ENCODE measurements at places on chromosomes 3 and 15. TPM values are rescaled to one million over a fixed set of nuclear protein-coding genes. Genes with fewer than 3 reads are reported as not detected.

DCBLD2 gene
- 199 TPM for total RNA-seq

LZTFL1 gene
- 17.2 TPM for total RNA-seq

ST3GAL6 gene
- total RNA-seq, result not detected

SLCO2A1 gene
- not detected for total RNA-seq

HHLA2 gene
- not detected for total RNA-seq

CAND2 gene
- total RNA-seq, result 8.2 TPM

EEF1AKMT4 gene
- 4.6 TPM for total RNA-seq

MUC13 gene
- 0.22 TPM for total RNA-seq

GOLGA8R gene
- 0.38 TPM for total RNA-seq

C3orf85 gene
- not detected for total RNA-seq

GOLGA8K gene
- not detected for total RNA-seq

KLHL40 gene
- total RNA-seq, result not detected

GRCh38 chr15:64845183-64845611, 3.5 kb downstream of the PLEKHO2 start:
- DNase-seq, result no peak

GRCh38 chr3:177658354-177658753, 461.1 kb upstream of the TBL1XR1 start:
- no peak for DNase-seq

DNA sequence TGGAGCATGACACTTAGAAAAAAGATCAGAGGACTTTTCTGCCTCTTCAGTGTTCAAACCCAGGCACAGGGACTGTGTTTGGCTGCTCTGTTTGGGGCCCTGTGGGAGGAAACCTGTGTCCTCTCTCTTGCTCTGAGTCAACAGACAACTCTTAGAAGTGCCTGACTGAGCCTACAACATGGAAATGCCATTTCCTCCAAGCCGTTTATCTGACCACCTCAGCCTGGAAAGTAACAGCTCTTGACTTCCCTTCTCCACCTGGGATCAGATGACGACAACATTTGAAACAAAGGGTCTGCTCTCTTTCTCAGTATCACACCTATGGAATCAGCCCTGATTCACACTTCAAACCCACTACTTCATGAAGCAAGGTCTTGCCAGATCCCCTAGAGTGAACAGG, 91.3 kb upstream of the CTDSPL start:
- no peak for DNase-seq

GRCh38 chr3:186880406-186880805, 37.9 kb downstream of the ADIPOQ start:
- no peak for DNase-seq

DNA sequence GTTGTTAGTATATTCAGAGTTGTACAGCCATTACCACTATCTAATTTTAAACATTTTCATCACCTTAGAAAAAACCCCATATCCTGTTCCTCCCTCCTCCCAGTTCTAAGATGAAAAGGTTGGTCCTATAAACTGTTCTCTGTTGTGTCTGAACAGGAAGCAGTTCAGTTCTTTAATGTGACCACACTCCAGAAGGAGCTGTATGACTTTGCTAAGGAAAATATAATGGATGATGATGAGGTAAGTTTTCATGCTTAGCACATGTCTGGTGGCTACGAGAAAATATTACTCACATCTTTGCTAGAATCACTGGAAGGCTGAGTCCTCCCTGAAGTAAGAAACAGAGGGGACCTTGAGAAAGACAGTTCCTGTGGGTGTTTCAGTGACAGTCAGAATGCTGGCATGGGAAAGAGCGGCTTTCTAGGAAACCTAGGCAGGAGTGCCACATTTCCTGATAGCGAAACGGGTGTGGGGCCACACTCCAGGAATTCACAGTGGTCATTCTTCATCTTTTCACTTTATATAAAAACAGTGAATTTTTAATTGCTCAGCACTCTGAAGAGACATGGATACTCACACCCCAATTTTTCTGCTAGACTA, 20.3 kb downstream of the CRTAP start:
- peak; percentile 36 for DNase-seq

- no peak for DNase-seq
These were observed 55.8 kb downstream of the HHLA2 start for GRCh38 chr3:108352176-108352575.

GRCh38 chr3:160822936-160823335, 66.9 kb downstream of the PPM1L start:
- no peak for DNase-seq

GRCh38 chr15:44308889-44309288, 20.4 kb downstream of the GOLM2 start:
- no peak for DNase-seq

GRCh38 chr3:130658678-130659077, 88.0 kb downstream of the PIK3R4 start:
- peak; percentile 44 for DNase-seq

DNA sequence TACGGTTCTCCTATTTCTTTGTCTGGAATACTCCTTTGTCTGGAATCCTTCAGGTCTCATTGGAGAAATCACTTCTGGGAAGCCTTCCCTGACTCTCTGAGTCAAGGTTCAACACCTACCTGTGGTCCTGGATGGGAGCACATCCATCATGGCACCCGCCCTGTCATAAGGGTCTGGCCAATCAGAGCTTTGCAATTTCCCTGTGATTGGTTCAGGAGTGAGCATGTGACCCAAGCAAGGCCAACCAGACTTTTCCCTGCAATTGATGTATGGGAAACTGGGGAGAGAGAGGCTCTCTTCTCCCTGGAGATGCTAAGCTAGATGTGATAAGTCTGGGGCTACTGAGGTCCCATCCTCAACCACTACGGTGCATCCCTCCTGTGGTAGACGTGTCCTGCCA, 8.1 kb downstream of the FAM3D start:
- no peak for DNase-seq

- no peak for DNase-seq
These were observed 21.4 kb downstream of the RFX7 start for GRCh38 chr15:56222302-56222701.

DNA sequence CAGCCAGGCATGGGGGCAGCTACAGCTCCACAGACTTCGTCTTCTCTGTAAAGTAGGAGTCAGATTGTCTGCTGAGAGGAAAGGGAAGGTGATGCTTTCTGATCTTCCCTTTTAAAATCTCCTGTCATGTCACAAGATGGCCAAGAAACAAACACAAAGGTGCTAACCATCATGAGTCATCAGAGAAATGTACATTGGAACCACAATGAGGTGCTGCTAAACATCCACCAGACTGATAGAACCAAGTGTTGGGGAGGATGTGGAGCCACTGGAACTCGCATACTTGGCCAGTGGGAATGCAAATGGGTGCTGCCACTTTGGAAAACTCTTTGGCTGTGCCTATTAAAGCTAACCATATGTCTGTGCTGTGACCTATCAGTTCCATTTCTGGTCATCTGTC, 268.8 kb downstream of the SLCO3A1 start:
- DNase-seq, result no peak

DNA sequence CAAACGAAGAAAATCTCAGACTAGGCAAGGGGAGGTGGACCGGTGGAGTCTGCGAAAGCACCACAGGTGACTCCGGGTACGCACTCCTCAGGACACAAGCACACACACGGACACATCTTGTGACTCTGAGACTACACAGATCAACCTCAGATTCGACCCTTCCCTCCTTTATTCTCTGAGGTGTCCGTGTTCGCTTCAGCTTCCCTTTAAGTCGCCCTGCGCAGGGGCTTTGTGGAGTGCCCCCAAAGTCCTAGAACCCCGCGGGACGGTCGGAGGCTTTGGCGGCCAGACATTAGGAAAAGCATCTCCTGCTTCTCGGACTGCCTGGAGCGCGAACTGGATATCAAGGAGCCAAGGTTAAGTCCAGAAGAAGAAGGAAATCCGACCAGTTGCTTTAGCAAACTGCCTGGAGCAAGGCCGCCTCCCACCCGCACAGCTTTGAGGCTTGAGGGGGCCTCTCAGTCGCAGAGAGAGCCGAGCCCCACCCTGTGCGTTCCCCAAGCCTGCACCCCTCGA, 730 bp downstream of the DGKG start:
- DNase-seq, result no peak

DNA sequence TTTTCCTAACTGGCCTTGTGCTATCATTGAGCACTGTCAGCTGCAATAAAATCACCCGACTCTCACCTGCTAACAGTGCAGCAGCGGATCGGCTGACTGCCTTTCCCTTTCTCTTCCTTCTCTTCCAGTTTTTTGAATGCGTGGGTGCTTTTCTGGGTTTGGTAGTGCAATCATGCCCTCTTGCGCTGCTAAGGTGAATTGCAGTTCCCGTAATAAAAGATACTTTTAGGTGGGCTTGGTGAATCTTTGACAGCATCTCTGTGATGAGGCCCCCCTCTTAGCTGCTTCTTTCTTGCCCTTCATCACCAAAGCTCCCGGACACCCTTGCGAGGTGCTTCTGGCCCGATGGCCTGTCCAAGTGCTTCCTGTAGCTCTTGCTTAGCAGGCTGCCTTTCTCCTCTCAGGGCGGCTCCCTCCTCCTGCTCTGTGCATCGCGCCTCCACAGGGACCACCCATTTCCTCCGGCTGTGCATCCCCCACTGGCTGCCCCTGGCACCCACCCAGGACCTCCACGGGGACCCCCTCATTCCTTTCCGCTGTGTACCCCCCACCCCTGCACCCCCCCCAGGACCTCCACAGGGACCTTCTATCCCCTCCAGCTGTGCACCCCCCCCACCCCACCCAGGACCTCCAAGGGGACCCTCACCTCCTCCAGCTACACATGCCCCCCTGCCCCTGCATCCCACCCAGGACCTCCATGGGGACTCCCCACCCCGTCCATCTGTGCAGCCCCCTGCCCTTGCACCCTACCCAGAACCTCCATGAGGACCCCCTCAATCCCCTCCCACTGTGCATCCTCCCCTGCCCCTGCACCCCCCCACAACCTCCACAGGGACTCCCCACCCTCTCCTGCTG, 50.8 kb upstream of the RPL32 start:
- peak; percentile 36 for DNase-seq

DNA sequence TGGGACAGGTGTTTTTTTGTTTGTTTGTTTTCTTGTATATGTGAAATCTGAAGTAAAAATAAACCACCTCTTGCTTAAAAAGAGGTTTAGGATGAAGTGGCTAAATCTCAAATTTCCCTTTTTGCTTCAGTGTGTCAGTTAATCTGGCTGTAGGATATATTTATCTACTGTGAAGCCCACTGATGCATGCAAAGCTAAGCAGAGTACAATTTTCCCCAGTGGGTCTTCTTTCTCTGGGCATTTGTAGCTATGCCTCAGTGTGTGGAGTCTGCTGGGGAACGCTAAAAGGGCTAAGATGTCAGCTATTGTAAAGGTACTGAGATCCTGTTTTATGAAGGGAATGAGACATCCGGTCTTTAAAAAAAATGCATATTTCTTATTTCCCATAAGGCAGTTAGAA, 190.6 kb downstream of the TCF12 start:
- DNase-seq, result no peak

DNA sequence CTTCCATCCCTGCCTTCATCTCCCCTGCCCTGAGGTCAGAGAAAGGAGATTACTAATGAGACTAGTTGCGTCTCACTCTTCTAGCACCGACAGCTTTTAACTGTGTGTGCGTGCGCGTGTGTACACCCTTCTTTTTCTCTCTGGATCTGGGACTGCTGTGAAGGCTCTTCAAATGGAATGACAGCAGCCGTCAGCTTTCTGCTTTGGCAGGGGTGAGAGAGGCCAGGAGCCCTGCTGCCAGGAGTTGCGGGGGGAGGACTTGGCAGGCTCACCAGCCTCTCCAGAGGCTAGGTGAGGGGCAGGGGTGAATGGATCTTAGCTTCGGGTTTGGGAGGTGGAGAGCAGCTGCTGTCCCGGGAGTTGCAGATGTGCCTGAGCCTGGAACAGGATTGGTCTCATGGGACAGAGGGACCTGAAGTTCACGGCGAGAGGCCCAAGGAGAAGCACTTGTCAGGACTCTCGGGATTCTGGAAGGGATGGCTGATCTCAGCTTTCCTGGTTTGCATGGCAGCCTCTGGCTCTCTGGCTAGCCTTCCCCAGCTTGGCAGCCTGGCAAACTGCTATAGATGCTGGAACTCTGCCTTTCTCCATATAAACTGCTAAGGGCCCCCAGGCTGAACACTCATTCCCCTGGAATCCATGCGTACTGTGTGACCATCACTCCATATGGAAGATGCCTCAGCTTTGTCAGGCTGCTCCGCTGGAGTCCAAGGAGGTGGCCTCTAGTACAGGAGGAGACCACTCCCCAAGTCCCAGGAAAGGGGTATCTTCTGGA, 16.6 kb downstream of the TEX264 start:
- DNase-seq, result peak; percentile 71

GRCh38 chr15:70281811-70282307, 184.1 kb upstream of the TLE3 start:
- DNase-seq, result peak; percentile 65

GRCh38 chr3:19427422-19428149, 279.3 kb downstream of the KCNH8 start:
- DNase-seq, result no peak

DNA sequence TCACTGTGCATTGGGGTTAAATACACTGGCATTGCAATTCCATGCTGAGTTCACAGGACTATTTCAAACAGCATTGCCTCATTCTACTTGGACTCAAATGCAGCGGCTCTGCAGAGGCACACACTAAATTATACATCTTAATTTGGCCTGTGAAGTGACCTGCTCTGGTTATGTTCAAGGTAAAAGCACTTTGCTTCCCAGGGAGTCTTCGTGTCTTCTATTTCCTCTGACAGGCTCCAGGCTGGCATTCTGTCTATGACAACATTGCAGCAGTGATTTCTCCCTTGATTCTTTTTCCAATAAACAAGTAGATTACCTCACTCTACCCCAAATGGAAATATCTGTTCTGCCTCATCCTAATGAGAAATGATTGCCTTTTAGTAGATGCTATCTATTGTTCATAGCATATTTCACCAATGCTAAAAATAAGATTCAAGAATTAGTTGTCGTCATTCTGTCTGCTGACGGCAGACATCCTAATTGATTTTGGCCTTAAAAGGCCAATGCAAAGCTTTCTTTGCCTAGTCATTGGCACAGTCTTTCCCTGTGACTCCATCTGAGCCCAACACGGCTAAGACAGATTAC, 33.8 kb downstream of the FMN1 start:
- DNase-seq, result no peak

DNA sequence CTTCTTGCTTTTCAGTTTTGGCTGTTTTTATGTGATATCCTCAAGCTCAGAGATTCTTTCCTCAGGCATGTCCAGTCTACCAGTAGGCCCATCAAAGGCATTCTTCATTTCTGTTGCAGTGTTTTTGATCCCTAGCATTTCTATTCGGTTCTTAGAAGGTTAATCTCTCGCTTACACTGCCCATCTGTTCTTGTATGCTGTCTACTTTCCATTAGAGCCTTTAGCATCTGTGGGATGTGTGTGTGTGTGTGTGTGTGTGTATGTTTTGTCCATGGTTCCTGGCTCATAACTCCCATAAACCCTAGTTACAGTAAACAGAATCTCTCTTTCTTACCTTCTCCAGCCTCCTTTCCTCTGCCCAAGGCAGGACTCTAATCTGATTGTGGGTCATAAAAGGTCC, 5.1 kb upstream of the SLC22A13 start:
- no peak for DNase-seq

- no peak for DNase-seq
These were observed 110.8 kb downstream of the BBX start for GRCh38 chr3:107633327-107634098.

DNA sequence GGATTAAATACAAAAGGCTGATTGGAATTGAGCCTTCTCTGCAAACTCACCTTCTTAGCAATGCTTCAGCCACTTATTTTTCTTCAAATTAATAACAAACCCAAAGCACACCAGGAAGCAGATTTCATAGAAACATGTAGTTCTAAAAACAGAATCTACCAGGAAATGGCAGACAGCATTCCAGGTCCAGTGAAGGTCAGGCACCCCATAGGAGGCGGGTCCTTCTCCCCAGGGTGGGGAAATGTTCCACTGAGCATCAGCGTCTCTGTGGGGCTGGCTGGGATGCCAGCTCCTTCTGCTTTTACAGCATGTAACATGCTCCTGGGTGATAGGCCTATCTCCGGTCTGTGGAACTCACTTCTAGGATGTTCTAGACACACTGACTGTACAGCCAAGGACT, 49.2 kb downstream of the CTNNB1 start:
- no peak for DNase-seq
